Adrenal gland (tissue), 19 donors: ENCODE measurements at places on chromosomes 7 and 10. TPM values are rescaled to one million over a fixed set of nuclear protein-coding genes. Genes with fewer than 3 reads are reported as not detected.

SPDYE2 gene
- total RNA-seq: not detected

GRCh38 chr7:7122033-7122478 lies 60.3 kb upstream of the C1GALT1 start:
- no peak for DNase-seq

WASHC2C gene
- 36.1 TPM for total RNA-seq

DNA sequence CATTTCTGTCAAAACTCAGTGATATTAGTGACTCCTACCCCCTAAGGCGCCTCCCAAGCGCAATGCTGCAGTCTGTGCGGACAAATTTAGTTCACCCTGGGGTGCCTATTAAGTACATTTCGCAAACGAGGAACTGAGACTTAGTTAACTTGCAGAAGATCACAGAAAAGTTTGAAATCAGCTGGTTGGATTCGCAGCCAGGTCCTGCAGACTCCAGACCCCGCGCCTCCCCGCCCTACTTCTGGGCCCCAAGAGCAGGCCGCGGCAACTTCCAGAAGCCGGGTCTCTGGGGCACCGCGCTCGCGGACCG lies 588 bp downstream of the CYREN start:
- DNase-seq: no peak

GRCh38 chr10:51786684-51787035 lies 87.3 kb upstream of the CSTF2T start:
- DNase-seq: no peak

- no peak for DNase-seq
These were observed 3.7 kb downstream of the PLPP4 start for GRCh38 chr10:120460776-120461175.

CDC14C gene
- total RNA-seq: not detected

DNA sequence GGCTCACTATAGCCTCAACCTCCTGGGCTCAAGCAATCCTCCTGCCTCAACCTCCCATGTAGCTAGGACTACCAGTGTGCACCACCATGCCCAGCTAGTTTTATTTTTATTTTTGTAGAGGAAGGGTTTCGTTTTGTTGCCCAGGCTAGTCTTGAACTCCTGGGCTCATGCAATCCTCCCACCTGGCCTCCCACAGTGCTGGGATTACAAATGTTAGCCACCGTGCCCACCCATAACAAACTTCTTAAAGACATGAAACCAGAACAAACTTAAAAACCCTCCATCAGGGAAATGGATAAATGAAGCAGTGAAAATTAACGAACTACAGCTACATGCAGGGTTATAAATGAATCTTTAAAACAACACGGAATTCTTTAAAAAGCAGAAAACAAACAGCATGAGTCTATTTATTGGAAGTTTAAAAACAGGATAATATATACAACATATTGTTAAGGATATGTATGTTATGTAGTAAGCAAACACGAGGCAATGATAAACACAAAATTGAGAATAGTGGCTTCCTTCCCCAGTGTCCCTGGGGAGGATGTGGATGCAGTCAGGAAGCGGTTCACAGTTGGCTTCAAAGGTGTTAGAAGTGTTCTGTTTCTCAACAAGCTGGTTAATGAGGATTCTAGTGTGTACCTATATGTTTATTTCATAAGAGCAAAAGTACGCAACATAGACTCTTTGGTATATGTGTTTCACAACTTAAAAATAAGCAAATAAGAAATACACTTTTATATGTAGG lies 128.2 kb upstream of the IMMP2L start:
- no peak for DNase-seq

GRCh38 chr7:147859486-147859885 lies 731.1 kb upstream of the C7orf33 start:
- DNase-seq: no peak

ZNF485 gene
- total RNA-seq: 5.3 TPM

DNA sequence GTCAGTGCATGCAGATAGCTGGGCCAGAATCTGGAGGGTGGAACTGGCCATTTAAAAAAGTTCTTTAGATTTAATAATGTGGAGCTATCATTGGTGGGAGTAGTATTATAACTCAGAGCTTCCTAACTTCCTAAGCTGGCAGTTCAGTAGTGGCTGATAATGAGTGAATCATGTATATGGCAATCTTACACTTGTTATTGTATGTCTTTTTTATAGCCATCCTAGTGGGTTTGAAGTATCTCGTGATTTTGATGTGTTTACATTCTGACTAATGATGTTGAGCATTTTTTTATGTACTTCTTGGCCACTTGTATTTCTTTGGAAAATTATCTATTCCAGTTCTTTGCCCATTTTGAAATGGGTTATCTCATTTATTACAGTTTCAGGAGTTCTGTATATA lies 15.4 kb downstream of the TFAM start:
- DNase-seq: no peak

GRCh38 chr10:102602272-102603045 lies 41.8 kb upstream of the TRIM8 start:
- peak; percentile 69 for DNase-seq

- no peak for DNase-seq
These were observed 177.2 kb upstream of the INHBA start for GRCh38 chr7:41880107-41880506.

CALML3 gene
- not detected for total RNA-seq

DNA sequence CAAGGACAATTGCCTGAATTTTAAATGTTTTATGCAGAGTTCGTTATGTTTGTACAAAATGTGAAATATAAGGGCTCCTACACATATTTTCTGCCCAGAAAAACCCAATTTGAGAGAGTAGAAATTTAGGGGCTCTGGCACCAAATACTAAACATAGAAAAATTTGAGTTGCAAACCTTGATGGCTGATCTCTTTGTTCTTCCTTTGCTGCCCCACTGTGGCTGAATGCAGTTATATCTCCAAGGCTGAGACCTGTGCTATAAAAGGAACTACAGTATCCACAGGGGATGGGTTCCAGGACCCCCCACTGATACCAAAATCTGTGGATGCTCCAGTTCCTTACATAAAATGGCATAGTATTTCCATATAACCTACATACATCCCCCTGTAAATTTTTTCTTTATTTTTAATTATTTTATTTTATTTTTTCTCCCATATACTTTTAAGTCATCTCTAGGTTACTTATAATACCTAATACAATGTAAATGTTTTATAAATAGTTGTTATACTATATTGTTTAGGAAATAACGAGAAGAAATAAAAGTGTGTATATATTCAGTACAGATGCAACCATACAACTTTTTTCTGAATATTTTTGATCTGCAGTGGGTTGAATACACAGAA lies 22.5 kb downstream of the CFAP43 start:
- DNase-seq: peak; percentile 66

GRCh38 chr7:126041472-126041871 lies 1111.8 kb upstream of the POT1 start:
- no peak for DNase-seq

DNA sequence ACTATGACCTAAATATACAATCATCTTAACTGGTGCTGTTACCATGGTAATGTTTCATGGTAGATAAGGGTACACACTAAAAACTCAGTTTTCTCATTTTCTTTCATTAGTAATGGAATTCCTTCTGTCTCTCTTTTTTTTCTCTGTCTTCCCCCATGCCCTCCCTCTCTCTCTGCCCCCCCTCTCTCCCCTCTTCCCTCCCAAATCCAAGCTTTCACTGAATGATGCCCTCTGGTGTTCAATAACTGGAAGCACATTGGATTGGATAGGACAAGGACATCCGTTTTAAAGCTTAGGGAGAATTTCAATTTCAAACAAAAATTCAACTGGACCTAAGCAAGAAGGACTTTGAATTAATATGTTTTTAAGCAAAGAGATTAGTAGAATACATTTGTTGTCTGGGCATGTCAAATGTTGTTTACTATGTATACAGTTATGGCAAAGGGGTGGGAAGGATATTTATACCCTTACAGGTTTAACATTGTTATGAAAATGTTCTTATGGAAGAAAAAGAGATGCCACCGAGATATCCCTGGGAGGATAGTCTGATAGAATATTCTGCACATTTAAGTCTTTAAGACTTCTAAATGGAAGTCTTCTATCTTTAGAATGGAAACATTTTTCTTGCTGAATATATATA lies 6.1 kb downstream of the CHRM2 start:
- DNase-seq: no peak

GRCh38 chr10:734481-734880 lies 45.0 kb upstream of the DIP2C start:
- DNase-seq: no peak

DNA sequence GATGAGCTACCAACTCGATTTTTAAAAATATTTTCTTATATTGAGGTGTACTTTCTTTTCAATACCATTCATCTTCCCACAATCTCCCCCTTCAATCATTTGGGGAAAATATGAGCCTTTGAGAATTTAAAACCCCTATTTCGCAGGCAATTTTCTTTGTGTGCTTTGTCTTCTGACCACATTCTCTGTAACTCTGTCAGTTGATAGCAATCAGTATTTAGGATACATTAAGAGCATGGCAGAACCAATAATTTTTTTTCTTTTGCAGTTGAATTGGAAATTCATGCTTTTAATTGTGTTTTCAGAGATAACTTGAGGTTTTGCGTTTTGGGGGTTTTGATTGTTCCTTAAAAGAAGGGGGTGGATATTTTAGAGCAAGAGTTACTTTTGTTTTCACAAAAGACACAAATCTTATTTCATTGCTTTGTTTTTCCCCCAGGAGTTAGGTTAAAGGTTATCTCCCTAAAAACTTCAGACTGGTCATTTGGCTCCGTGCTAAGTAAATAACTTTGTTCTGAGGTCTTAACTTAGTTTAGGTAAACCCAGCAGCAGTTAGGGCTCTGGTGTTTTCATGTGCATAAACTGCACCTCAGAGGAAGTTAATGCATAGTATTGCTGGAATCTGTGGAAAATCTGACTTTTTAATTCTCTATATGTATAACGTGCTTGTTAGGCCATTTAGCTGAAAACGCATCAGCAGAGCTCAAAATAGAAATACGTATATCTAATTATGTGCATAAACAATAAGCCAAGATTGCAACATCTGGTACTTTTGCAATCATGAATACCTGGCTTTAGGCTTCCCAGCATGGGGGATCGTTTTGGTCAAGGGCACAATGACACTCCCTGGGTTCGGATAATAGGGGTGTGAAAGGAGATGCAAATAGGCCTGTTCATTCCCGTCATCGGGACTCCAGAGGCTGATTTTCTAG lies 676.4 kb upstream of the ANKRD30A start:
- no peak for DNase-seq

GRCh38 chr10:64115908-64116643 lies 594.9 kb downstream of the REEP3 start:
- peak; percentile 26 for DNase-seq

- DNase-seq: no peak
These were observed 22.2 kb downstream of the PARD3 start for GRCh38 chr10:34792881-34793280.

DNA sequence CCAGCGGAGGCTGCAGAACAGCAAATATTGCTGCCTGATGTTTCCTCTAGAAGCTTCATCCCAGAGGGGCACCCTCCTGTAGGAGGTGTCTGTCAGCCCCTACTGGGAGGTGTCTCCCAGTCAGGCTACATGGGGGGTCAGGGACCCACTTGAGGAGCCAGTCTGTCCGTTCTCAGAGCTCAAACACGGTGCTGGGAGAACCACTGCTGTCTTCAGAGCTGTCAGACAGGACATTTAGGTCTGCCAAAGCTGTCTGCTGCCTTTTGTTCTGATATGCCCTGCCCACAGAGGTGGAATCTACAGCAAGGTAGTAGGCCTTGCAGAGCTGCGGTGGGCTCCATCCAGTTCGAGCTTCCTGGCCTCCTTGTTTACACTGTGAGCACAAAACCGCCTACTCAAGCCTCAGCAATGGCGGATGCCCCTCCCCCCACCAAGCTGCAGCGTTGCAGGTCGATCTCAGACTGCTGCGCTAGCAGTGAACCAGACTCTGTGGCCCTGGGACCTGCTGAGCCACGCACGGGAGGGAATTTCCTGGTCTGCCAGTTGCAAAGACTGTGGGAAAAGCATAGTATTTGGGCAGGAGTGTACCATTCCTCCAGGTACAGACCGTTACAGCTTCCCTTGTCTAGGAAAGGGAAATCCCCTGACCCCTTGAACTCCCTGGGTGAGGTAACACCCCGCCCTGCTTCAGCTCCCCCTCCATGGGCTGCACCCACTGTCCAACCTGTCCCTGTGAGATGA lies 17.7 kb upstream of the MINDY3 start:
- no peak for DNase-seq

HOXA7 gene
- 21.3 TPM for total RNA-seq

DNA sequence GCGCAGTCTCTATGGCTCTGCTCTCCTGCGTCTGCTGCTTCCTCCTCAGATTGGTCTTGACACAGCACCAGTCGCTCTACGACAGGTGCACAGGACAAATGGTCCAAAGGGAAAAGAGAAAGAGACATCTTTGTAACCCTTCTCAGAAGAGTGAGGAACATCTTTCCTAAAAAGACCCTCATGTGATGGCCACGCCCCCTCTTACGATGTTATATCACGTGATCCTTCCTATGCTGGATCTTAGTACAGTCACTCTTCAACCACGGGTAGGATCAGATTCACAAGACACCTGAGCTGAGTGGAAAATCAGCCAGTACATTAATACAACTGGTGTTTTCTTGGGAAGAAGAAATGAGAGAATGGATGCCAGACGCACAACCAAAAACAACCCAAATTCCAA lies 262.2 kb upstream of the CELF2 start:
- DNase-seq: no peak

GRCh38 chr7:119665796-119666195 lies 607.2 kb upstream of the KCND2 start:
- no peak for DNase-seq

DNA sequence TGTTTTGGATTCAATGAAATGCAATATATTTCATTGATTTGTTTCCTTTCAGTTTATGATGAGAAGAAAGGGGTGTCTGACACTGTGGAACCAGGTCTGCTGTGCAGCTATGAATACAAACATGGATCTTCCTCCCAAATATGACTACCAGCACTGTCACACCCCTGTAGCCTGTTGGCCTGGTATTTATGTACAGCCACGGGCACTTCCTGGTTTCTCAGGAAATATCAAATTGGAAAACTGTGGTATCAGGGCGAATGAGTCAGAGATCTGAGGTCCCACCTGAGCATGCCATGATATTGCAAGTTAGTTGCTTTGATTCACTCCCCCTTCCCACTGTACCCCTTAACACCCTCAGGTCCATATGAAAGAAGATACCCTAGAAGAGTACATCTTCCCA lies 87.8 kb downstream of the DNMBP start:
- DNase-seq: no peak

- DNase-seq: no peak
These were observed 545.9 kb downstream of the SORCS1 start for GRCh38 chr10:106618646-106619045.

DNA sequence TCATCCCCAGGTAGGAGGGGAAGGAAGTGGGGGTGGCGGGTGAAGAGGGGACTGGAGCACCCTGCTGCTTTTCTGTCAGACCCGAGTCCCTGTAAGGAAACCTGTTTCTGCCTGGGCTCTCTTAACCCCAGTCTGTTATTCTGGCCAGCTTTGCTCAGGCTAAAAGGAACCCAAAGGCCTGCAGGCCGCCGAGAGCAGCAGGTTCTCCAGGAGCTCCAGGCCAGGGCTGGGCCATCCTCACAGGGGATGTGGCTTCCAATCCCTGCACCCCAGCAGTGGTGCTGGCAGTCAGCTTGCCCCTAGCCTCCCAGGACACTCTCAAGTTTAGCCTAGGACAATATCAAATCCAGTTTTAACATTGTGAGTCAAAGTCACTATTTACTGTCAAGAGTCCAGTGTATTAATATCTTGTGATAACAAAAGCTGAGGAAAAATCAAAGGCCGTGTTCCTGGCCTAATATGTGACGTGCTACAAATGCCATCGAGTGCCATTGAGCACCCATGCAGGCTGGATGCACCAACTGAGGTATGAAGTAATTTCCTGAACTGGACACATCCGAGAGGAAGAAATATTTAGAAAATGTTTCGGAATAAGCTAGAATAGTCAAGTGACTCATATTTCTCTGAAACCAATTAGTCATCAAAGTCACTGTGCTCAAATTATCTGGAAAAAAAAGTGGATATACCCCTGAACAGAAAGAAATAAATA lies 7.0 kb downstream of the PKD1L1 start:
- peak; percentile 82 for DNase-seq

SLC18A3 gene
- not detected for total RNA-seq

SLC26A5 gene
- 0.32 TPM for total RNA-seq
